ENCODE measurements at places on chromosomes 6 and 20.

DNA sequence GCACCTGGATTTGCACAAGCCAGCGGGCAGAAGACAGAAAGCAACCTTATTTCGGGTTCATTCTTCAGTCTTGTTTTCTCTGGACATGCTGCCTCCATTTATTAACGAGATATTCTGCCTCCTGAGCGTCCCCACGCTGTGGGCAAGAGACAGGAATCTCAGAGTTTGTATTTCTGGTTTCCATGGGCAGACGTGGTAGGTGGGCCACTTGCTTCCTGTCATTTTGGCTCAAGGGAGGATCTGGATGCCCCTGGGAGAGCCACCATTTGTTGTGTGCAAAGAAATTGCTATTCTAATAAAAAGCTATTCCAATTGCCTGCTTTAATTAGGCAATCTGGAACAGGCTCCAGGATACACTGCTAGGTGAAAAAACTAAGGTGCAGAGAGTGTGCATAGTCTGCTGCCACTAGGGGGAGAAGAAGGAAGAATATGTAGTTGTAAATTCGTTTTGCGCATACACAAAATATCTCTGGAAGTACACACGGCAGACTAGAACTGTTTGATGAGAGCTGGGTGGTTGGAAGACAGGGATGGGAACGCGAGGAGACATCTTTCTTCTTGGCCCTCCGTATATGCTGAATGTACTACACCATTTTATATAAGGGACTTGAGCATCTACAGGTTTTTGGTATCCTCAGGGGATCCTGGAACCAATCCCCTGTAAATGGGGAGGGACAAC lies 30.1 kb upstream of the SLC16A10 start:
- no peak for DNase-seq

DNA sequence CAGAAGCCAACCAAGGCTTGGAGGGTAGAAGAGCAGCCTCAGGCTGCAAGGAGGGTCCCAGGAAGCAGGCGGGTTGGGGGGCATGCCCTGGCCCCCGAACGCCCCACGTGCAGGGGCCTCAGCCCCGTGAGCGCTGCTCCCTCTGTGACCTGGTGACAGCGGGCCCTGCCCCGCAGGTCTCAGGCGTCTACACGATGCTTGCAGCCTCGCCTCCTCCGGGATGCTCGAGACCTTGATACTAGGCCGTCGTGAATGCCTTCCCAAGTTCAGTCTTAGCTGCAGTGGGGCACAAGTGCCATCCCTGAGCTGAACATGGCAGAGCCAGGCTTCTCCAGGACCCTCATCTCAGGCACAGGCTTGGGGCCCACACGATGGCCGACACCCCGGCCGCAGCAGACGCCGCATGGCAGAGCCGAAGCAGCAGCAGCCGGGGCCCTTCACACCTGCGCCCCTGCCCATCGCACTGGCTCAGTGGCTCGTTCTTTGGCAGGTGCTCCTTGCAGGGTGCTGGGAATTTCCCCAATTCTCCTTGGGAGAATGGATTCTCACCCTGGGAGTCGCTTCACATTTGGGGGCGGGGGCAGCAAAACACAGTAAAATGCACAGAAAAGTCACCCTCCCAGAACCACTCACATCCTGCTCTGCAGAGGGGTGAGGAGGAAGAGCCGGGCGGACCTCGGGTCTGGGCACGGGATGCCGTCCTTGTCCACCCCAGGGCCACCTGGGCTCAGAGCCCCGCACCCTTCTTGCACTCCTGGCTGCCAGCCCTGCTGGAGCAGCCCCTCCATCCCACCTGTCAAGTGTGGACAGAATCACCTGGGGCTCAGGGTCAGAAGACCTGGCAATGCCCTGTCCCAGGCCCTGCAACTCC lies 161.8 kb downstream of the DLL1 start:
- no peak for DNase-seq

- no peak for DNase-seq
Observed at GRCh38 chr6:56497691-56498090, 145.0 kb downstream of the DST start.

DNA sequence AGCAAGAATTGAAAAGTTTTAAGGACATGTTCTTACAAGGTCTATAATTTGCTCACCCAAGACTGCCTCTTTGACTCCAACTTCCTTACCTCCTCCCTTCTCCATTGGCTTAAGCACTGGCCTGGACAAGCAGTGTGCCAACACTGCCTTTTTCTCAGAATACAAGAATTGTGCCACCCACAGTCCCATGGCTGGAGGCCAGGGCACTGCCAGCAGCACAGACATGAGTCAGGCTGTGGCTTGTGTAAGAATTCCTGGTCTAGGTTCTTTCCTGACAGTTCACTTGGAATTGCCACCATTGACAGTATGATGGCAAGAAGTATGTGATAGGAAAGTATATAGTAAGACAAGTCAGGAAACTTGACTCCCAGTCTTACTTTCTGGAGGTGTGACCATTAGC lies 202.7 kb upstream of the MARCKS start:
- peak; percentile 96 for DNase-seq

DNA sequence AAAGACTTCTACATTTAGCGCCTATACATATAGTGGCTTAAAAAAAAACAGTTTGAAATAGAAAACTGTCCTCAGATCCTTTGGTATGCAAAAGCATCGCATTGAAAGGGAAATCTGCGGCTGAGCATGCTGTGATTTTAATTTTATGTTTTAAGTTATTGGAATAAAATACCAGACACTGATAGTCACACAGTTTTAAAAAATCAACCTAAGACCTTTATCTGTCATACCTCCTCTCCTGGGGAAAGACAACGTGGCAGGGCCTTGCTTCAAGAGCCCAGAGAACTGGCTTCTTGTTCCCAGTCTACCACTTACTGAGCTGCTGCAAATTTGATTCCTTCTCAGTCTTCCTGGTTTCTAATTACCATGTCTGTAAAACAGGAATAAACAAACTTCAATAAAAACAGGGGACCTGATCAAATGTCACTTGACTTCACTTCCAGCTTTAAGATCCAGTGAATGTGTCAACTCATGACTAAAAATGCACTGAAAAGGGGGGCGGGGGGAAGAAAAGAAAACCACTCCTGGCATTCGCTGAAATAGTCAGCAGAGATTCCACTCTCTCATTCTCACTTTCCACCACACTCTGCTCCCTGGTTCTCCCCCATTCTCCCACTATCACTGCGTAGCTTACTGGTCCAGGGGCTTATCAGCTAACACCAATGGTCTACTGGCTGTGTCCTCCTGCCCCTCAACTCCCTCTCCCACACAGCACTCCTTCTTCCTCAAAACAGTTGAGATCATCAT lies 494.7 kb upstream of the MARCKS start:
- DNase-seq = no peak

GRCh38 chr20:23800865-23801264 lies 25.7 kb downstream of the CST2 start:
- DNase-seq = no peak

GRCh38 chr6:81731814-81732213 lies 20.7 kb downstream of the TENT5A start:
- DNase-seq = no peak

DNA sequence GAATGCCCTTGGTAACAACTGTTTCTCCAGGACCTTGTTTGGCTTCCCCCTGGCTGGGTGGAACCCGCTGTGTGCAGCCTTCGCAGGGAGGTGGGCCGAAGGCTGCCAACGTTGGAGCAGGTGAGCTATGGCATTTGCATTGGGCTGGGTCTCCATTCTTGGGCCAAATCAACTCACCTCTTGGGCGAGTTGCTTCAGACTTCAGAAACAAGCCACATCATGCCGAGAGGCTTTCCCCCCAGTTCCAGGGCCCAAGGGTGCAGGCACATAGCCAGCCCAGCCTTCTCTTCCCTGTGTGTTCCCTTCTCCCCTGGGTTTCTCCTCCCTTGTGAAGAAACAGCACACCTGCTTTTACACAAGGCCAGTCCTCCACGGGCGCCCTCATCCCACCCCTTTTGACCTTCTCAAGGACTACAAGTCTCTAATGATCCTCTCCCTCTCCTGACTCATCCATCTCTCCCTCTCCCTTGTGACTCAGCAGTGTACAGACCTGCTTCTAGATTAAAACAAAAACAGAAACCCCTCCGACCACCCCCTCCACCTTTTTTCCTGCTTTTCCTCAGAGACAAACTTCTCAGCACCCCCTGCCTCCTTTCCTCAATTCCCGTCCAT lies 41.6 kb downstream of the FAM209B start:
- DNase-seq = peak; percentile 24

DNA sequence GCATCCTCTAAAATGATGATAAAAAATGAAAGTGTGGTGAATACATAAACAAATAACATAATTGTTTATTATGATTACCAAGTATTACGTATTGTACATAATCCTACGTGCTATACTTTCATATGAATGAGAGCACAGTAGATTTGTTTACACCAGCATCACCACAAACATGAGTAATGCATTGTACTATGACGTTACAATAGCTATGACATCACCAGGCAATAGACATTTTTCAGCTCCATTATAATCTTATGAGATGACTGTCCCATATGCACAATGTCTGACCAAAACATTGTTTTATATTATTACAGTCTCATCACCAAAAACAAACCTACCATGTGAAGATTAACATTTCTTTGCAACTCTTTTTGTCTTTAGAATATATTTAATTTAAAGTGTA lies 225.7 kb upstream of the TENT5A start:
- DNase-seq = no peak

GRCh38 chr20:18543932-18544331 lies 23.3 kb upstream of the SMIM26 start:
- DNase-seq = no peak

DNA sequence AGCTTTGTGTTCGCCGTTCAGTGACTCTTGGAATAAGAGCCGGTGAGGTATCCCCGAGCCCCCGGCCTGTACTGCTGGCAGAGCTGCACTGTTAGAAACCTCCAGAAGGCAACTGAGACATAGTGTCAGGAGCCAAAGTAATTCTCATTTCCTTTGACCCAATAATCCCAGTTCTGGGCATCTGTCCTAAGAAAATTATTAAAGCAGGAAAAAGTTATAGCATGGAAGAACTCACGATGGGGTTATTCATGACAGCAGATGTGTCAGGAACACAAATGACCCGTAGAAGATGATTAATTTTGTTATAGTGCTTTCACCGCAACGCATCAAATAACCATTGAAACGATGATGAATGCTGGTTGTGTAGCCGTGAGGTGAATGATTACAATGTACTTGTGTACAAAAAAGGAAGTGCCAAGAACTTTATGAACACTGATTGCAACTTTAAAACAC lies 20.3 kb downstream of the CYP21A2 start:
- no peak for DNase-seq

DNA sequence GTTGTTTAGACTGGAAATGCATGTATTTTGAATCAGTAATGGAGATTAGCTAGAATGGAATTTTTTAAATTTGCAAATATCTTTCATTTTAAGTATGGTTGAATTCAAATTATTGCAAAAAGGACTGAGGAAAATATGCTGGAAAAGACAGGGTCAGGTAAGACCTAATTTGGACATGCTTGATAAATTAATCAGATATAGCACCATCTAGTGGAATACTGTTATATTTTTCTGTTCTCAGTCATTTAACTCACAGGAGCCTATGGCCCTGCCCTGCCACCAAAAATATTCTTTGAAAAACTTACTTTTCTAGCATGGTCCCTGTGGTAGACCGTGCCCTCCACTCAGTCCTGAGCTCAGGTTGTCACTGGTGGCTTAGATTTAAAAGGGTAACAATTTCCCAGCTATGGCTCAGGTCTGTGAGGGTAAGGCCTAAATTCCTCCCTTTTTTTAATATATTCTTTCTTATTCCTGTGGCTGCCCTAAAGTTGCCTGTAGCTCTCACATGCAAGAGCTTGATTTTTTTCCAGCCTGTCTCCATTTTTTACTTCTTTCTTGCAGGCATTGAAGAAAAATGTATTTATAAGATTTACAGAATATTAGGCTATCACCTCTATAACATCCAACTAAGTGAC lies 25.3 kb upstream of the KIAA1586 start:
- no peak for DNase-seq

- no peak for DNase-seq
Observed at GRCh38 chr6:143222310-143222709, 161.6 kb downstream of the AIG1 start.

GRCh38 chr6:35058865-35059522 lies 82.1 kb downstream of the TCP11 start:
- no peak for DNase-seq

DNA sequence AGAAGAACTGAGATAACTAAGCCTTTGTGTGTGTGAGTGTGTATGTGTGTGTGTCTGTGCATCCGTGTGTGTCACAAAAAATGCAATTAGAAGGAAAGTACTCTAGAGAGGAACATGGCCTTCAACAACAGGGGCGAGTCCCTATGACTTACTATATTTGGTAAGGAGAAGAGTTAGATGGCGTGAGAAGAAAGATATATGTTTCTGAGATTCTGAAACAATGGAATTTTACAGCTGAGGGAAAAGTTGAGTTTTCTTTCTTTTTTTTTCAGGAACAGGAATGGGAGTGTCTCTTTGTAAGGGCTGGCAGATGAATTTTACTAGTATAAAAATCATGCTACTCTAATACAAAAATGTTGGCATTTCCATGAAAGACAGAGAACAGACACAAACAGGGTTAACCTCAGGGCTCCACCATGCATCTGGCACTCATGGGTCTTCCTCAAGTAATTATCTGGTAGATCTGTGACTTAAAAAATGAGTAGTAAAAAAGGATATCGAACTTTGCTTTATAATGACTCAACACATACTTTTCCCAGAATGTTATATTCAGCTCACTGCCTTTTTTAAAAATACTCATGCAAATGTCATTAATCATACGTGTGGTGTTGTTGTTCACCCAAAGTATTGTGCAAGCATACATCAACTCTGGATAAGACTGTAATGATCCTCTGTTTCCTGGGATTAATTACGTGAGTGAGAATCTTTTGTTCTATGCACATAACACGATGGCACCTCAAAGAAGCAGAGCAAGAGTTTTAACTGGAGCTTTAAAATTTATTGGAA lies 12.8 kb upstream of the SASH1 start:
- no peak for DNase-seq

DNA sequence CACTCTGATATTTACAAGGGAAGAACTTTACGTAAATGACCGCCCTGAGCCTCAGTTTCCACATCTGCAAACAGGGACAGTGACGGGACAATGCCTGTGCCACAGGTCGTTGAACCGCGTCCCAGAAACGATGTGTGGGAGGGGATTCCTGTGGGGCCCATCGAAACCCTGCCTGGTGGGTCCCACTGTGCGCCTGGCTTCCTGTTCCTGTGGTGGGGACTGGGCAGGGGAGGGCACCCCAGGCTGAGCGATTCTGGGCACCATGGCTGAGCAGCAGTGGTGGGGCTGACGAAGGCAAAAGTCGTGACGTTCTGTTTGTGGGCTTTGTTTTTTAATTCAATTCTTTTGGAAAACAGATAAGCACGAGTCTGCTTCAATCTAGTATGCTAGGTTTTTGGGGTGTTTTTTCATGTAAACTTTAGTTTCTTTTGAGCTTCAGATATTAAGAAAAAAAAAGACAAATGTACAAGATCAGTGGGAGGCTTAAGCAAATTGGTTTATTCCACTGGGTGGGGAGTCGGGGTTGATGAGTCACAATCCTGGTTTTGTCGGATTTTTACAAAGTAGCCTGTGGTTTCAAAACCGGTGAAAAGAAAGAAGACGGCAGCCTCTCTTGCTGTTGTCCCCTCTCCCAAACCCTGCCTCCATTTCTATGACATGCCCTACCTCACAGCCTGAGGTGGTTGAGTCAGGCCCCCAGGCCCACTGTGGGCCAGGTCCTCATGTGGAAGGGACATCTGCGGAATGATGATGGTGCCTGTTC lies 40.4 kb downstream of the GNAS-AS1 start:
- DNase-seq = no peak

- peak; percentile 88 for DNase-seq
Observed at GRCh38 chr20:35318502-35319157, 26.4 kb upstream of the FAM83C start.

- no peak for DNase-seq
Observed at GRCh38 chr6:149095842-149096241, 221.7 kb upstream of the TAB2 start.

GRCh38 chr6:85449388-85449817 lies 480 bp upstream of the NT5E start:
- no peak for DNase-seq

- no peak for DNase-seq
Observed at GRCh38 chr6:79756496-79756895, 125.4 kb downstream of the SH3BGRL2 start.

Measured in epithelial cell of prostate (primary cell).